T1000 (cell line): ENCODE measurements at places on chromosomes 13 and 19.

GRCh38 chr19:48961051-48961649 is 4.0 kb upstream of the FTL start:
- DNase-seq, result no peak

DNA sequence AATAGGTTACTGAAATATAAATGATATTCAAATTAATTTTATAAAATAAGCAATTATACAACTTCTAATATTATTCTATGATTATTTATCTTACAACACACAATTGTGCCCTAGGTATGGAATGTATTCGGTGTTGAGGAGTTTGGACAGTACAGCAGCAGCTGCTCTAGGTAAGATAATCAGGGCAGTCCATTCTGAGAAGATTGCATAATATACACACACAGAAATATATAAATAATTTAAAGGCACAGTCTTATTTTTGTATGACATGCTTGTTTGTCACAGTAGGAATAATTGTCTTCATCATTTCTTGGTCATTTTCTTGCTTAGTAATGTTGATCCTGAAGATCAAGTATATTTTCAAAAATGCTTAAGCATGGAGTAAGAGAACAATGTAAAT is 849.4 kb upstream of the MIR17HG start:
- DNase-seq, result no peak

GRCh38 chr19:51098365-51099046 is 9.7 kb downstream of the CTU1 start:
- no peak for DNase-seq

GRCh38 chr19:29724102-29724641 is 9.1 kb upstream of the C19orf12 start:
- no peak for DNase-seq

DNA sequence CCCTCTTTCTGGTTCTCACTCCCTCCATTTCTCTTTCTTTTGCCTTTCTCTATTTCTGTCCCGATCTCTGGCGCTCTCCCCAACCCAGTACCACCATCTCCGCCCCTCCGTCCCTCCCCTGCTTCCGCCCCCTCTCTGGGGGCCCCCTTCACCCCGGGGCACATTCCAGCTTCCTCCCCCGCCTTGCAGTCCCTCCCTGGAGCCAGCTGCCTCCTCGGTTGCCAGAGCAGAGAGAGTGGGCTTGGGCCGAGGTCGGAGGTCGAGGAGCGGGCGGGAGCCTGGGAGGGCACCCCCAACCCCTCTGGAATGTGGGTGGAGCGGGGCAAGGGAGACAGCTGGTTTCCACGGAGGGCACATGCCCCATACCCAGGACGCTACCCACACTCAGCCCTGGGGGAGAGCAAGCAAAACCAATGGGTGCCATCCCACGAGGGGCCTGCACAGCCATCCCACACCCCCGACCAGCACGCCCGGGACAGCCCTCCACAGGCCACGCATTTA is 6.5 kb upstream of the CIRBP start:
- DNase-seq, result no peak

GRCh38 chr13:90622541-90622940 is 724.9 kb upstream of the MIR17HG start:
- DNase-seq, result no peak

- DNase-seq, result no peak
These were observed 11.4 kb downstream of the SCAF1 start for GRCh38 chr19:49653466-49653806.

GRCh38 chr13:45778882-45779281 is 72.7 kb downstream of the SIAH3 start:
- no peak for DNase-seq

- peak; percentile 6 for DNase-seq
These were observed 303.4 kb downstream of the SPRY2 start for GRCh38 chr13:80037505-80037888.

- DNase-seq, result no peak
These were observed 99.9 kb downstream of the GNG7 start for GRCh38 chr19:2602391-2603181.

GRCh38 chr19:5877882-5878281 is 7.5 kb upstream of the FUT5 start:
- DNase-seq, result no peak

- no peak for DNase-seq
These were observed 712.5 kb downstream of the DIAPH3 start for GRCh38 chr13:59451236-59451635.

- no peak for DNase-seq
These were observed 331.0 kb upstream of the DACH1 start for GRCh38 chr13:72198042-72198441.

GRCh38 chr13:40139896-40140520 is 484.5 kb downstream of the COG6 start:
- no peak for DNase-seq

- DNase-seq, result no peak
These were observed 64.5 kb upstream of the WDFY2 start for GRCh38 chr13:51519771-51520216.

- no peak for DNase-seq
These were observed 33.8 kb upstream of the GARRE1 start for GRCh38 chr19:34220472-34221063.

- DNase-seq, result no peak
These were observed 22.2 kb downstream of the SLC10A2 start for GRCh38 chr13:103044056-103044455.

DNA sequence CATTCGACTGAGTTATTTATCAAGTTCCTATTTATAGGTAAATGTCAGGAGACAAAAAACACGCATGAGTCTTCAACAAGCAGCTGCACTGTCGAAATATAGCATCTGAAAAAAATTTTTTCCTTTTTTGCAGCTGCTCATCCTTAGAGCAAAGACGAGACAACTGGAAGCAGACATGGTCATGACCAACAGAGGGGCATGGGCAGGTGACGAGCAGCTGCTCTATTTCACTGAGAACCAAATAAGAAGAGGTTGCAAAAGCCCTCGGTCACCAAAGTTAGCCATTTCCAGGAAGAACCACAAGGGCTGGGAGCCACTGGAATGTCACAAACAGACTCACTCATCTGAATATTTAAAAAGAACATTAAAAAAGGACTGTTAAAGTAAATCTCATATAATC is 22.2 kb downstream of the SOHLH2 start:
- no peak for DNase-seq

DNA sequence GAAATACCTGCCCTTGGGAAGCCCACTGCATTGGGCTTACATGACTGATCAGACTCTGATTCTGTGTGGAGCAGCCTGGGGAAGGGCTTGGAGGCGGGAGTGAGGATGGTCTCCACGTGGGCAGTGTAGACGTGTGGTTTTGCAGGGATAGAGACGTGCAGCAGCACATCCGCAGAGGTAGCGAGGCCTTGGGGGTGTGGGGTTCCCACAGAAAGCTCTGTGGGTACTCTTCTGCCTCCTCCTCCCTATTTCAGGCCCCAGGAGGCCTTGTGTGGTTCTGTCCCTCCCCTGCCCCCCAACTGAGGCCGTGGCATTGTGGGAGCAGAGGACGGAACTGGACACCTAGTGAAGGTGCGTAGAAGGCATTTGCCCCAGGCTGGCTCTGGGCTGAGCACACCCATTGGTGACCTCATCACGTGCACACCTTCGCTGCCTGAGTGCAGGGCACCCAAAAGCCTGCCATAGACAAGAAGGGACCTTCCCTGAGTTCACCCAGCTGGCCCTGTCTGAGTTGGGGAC is 28.9 kb downstream of the PPP1R37 start:
- no peak for DNase-seq

GRCh38 chr13:33286128-33286527 is 573 bp upstream of the STARD13 start:
- DNase-seq, result no peak

DNA sequence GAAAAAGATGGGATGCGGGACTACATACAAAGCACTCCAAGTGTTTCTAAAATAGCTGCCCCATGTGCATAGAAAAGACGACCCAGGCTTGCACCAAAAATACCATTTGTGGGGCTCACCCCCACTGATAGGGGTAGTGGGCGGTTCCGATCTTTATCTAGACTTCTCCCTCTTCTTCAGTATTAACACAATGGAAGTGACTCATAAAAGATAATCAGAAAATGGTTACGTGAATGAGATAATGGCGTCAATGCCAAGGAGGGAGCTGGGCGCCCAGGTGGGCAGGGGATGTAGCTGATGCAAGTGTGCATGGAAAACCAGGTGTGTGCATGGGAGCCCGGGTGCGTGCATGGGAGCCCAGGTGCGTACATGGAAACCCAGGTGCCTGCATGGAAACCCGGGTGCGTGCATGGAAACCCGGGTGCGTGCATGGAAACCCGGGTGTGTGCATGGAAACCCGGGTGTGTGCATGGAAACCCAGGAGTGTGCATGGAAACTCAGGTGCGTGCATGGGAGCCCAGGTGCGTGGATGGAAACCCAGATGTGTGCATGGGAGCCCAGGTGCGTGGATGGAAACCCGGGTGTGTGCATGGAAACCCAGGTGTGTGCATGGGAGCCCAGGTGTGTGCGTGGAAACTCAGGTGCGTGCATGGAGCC is 32.7 kb downstream of the LAMP1 start:
- DNase-seq, result no peak

DNA sequence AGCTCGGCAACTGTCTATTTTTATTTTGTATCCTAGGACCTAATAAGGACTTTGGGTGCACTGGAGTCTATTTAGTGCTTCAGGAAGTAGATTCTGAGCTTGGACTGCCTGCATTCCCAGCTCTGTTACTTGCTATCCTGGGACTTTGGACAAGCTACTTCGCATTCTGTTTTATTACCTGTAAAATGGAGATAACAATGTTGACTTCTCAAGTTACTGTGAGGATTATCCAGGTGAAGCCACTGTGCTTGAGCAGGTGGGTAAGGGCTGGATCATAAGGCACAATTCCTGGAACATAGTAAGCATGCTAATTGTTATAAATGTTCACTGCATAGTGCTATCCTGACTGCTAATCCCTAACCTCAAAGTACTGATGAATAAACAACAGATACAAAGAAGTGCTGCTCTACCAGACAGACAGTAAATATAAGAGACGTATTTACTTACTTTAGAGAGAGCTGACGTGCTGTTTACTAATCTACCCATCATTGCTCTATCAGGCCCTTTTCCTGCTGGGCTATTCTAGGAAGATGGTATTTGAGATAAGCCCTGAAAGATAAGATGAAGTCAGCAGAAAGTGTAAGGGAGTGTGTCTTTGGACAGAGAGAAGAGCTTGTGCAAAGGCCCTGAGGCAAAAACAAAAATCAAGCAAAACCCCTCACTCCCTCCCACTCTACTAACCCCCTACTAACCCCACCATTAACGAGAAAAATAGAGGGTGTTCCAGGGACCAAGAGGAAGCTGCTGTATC is 50.8 kb upstream of the FLT1 start:
- no peak for DNase-seq

GRCh38 chr13:39784347-39784746 is 128.9 kb downstream of the COG6 start:
- DNase-seq, result no peak

GRCh38 chr19:53388168-53388567 is 6.8 kb upstream of the ZNF765 start:
- no peak for DNase-seq

GRCh38 chr13:45180713-45181601 is 19.9 kb downstream of the KCTD4 start:
- DNase-seq, result no peak

DNA sequence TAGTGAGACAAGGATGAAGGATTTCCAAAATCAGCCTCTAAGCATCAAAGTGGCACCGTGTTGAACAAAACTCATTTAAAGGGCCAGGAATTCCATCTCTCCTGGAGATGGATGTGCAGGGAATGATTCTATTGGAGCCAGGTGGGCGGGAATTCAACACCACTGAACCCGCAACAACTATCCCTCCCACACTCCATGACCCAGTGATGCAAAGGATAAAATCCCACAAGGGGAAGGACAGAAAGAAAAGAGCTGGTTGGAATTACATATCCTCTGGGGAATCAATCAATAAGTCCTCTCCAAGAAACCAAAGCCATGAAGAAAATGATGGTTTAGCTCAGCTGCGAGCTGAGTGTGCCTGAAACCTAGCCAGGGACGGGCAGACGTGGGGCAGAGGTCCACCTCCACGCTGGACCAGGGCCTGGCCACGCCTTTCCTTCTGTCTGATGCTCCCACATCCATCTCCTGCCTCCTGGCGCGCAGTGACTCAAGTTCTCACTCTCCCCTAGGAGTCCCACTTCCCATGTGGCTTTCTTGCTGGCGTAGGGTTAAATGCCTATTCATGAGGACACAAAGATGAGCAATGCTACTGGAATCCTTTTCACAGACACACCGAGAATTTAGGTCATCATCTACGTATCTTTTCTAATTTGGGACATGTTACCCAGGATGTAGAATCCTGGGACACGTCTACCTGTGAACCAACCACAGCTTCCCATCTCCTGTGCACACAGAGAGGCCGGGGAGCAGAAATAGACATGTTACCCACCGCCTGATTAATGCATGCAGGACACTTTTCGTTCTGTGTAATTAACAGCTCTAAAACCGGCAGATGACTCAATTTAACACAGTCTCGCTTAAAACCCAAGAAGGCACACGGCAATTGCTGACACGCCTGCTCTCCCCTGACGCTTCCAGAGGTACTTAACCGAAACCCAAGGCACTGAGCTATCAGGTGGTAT is 48.6 kb downstream of the PEPD start:
- peak; percentile 88 for DNase-seq

GRCh38 chr13:44068737-44069136 is 189.0 kb downstream of the LACC1 start:
- DNase-seq, result no peak

DNA sequence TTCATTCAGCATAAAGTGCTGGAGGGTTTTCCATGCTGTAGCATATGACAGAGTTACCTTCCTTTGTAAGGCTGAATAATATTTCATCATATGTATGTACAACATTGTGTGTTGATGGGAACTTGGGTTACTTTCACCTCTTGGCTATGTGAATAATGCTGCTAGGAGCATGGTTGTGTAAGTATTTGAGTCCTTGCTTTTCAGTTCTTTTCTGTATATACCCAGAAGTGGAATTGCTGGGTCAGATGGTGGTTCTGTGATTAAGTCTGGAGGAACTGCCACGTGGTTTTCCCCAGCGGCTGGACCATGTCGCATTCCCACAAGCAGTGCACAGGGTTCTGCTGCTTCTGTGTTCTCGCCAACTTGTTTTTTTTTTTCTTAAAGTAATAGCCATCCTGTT is 101.2 kb upstream of the TEX29 start:
- no peak for DNase-seq

GRCh38 chr19:58274771-58275201 is 4.0 kb upstream of the ZNF8 start:
- peak; percentile 30 for DNase-seq

DNA sequence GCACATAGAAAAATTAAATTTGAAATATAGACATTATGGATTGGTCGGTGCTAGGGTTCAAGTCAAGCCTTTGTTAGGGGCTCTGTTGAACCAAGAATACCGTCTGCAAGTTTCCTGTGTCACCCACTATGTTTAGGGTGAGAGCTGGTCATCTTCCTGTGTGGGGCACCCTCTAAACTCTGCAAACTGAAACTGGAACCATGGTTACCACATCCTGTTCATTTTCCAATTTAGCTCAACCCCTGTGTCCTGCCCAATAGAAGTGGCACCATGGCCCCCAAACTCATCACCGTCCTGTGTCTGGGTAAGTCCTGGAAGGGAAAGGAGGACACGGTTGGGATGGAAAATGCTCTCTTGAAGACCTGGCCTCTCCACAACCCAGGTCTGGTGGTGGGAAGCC is 29.9 kb downstream of the LAIR2 start:
- no peak for DNase-seq
